CMK (cell line): ENCODE measurements at places on chromosomes 3 and 15.

DNA sequence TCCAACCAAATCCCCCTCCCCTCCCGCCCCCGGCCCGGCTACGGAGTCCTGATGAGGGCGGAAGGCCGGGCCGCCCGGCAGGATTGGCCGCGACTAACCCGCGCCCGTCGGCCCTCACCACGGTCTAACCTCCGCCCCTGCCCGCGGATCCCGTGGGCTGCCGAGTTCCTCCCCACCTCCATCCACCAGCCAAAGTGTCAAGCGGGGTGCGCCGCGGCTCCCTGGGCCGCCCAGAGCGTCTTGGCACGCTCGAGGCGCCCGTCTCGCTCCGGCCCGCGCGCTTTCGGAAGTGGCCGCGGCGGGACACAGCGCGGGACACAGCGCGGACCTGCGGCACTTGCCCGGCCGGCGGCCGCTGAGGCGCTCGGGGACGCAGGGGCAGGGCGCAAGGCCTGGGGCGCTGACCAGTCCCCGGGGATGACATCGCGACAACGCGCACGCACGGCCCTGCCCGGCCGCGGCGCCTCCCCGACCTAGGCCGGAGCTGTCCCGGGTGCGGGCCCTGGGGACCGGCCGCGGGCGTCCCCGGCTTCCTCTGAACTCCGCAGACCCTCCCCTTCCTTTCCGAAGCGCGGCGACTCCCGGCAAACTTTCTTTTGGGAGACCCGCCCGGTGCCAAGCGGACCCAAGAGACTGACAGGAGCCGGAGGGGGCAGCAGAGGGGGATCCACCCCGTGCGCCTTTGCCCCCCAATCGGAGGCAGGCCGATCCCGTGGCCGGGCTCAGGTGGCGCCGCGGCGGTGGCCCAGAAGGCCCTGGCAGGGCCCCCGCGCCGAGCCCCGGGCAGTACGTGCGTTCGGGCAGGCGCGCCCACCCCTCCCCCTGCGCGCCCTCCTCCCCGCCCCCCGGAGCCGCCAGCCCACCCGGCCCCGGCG lies 112.8 kb upstream of the ICE2 start:
- no peak for DNase-seq

GRCh38 chr3:64459711-64460110 lies 228.1 kb downstream of the ADAMTS9 start:
- DNase-seq: no peak

GRCh38 chr3:156920399-156920798 lies 94.2 kb downstream of the LEKR1 start:
- DNase-seq: no peak

DNA sequence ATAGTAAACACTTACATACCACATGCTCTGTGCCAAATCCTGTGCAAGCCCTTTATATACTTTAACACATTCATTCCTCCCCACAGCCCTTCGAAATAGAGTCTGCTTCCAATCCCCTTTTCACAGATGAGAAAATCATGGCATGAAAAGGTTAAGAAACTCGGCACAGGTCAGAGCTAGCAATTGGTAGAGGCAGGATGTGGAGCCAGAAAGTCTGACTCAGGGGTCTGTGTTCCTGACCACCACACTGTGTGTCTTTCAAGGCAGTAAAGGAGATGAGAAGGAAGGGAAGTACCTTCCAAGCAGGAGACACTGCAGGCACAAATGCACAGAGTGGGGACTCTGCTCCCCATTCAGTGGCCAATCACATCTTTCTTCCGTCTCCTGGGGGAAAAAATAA lies 61.1 kb downstream of the SCN11A start:
- DNase-seq: no peak

- no peak for DNase-seq
Measured at GRCh38 chr3:132344666-132345280, 27.6 kb downstream of the ACP3 start.

DNA sequence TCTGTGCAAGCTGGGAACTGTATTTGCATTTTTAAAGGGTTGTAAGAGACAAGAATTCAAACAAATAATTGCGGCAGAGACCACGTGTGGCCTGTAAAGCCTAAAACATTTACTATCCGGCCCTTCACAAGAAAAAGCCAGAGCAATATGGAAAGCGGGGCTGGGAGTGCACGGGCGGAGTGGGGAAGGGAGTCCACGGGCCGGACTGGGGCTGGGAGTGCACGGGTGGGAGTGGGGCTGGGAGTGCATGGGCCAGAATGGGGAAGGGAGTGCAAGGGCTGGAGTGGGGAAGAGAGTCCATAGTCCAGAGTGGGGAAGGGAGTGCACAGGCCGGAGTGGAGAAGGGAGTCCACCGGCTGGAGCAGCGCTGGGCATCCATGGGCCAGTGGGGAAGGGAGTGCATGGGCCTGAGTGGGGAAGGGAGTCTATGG lies 41.2 kb downstream of the KLF15 start:
- DNase-seq: no peak

GRCh38 chr3:66115858-66116654 lies 77.3 kb upstream of the MAGI1 start:
- DNase-seq: no peak

DNA sequence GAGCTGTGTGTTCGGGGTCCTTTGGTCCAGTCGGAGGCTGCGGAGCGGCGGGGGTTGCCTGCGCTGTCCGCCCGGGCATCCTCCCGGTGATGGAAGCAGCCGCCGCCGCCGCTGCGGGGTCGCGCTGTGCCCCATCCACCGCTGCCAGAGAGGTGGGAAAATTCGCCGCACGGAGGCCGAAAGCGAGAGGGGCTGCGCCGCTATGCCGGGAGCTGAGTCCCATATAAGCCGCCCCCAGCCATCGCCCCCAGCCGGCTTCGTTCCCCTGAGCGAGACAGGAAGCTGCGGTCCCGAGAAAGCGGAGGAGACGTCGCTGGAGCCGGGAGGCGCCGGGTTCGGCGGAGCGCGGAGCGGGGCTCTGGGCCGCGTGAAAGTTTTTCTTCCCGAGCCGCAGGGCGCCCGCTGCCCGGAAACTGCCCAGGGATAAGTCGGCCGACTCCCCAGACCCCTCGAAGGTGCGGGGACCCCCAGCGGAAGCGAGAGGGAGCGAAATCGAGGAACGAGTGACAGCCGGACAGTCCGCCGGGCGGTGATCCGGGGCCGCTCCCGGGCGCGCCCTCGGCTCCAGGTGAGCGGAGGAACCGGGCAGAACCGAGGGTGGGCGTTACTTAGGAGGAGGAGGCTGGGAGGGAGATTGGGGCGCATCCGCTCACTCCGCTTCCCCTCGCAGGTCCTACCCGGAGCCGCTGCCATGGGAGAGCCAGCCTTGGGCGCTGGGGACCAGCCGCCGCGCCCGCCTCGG lies 574 bp downstream of the CHST2 start:
- no peak for DNase-seq

DNA sequence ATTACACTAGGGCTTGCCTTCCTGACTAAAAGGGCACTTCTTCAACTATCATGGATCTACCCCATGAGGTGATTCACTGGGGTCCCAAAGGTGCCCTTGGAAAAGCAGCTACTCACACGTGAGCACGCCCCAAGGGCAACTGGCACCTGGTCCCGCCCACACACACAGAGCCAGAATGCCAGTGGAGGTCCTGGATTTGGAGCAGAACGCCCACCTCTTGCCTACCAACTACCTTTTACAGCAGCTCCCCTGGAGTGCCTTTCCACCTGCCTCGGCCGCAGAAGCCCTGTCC lies 1.8 kb upstream of the CTDSPL start:
- DNase-seq: no peak

GRCh38 chr15:82127581-82127980 lies 81.8 kb upstream of the MEX3B start:
- no peak for DNase-seq

DNA sequence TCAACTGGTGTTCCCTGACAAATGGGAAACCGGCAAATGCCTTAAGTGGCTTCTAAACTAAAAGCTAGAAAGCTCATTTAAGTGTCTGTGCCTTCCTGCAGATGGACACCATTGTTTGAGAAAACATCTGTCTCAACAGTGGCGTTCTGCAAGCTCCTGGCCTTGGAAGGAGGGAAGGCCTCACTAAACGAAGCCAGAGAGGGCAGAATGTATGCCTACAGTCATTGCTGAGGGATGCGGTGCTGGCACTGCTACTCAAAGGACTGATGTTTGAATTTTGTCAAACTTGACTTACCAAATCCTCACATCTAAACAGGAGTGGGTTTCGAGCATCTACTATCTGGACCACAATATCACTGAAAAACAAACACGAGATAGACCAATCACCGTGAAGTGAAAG lies 12.2 kb downstream of the LSG1 start:
- no peak for DNase-seq

DNA sequence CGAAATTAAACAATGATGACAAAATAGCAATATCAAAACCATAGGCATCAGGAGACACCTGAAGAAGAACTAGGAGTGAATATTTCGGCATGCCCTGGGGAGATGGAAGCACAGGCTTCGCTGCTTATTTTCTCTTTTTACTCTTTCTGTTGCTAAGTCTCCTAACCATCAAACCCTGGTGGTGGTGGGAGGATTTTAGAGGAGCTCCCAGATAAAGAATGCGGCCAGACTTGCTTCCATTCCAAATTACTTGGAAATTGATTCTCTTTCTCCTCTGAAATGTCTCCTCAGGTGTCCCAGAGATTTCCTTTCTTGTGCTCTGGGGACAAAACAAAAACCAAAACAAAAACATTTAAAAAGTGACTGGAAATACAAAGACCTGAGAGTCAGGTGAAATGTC lies 243.0 kb downstream of the KBTBD8 start:
- DNase-seq: no peak

DNA sequence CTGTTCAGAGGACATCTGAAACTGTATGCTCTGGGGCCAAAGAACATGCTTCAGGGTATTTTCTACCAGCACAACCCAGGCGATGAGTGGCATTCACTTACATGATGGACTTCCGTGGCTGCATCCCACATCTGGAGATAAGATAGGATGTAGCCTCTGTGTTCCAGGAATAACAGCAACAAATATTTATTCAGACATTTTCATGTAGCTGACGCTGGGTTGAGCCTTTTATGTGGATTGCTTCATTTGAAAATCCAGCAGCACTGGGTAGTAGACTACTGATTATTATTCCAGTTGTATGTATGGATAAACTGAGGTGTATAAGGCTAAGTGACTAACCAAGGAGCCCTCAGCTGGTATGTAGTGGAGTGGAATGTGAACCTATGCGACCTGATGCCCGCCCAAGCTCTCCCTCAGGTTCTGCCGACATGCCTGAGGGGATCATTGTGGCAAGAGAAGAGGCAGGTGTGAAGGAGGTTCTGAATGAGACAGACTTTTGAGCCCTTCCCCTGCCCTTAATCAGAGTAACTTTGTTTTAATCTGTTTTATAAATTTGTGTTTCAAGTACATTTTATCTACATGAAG lies 25.9 kb upstream of the ABHD10 start:
- DNase-seq: no peak

DNA sequence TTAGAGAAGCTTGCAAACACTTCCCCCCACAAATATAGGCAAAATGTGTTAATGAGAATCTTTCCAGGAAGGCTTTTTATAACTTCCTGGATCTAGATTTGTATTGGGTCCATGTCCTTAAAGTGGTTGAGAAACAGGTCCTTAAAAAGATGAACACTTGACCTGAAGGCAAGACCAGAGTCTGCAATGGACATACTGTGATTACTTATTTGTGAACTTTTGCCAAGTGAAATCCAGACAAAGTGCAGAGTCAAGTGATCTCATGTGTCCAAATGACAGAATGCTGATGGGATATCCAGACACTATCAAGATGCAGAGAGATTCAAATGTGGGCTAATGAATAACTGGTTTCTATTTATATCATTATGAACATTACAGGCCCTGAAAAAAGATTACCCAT lies 43.8 kb downstream of the FRMD4B start:
- DNase-seq: no peak

DNA sequence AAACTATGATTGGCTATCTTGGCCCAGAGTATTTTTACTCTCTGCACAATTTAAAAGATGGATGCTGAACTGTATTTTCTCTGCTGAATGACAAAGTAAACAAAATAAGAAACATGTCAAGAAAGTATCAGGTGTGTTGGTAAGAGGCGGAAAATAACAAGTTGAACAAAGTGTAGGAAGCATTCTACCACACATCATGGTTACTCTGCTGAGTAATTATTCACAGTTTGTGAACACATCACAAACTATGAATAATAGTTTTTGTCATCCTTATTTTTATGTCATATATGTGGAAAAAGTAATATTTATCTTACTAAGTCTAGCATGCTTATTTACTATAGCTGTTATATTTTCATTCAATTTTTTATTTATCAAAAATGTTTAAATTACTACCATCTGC lies 229.2 kb downstream of the MBNL1 start:
- DNase-seq: no peak

DNA sequence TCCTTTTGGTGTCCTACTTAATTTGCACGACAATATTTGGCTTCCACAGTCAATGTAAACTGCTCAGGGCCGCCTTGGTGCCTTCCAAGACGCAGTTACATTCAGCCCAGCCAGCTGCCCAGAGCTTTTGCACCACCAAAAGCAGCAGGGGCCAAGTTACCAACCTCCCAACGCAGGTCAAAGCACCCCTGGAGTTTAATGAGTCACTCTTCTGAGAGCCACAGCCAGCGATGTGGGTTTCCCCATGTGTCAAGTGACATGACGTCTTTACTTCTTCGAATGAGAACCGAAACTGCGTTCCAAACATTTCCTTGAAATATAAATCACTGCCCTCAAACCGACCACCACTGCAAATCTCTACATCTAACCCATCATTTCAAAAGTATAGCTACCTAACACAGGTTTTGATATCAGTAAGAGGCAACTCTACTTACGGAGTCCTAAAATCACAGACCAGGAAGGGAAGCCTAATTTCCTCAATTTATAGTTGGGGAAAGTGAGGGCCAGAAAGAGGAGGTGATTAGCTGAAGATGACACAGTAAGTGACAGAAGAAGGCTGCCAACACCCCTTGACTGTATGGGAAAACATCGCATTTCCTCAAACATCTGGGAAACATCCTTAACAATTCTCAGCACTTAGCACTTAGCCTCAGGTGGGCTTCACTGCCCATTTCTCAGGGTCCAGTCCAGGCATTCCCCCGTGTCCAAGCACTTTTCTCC lies 24.5 kb downstream of the MB21D2 start:
- DNase-seq: no peak

GRCh38 chr15:93997071-93997658 lies 234.2 kb upstream of the MCTP2 start:
- DNase-seq: no peak
